Memory B cell (primary cell): ENCODE measurements at places on chromosomes 2 and 18.
A peak's percentile ranks its signal among the peaks of the same experiment; 100 is the strongest.

DNA sequence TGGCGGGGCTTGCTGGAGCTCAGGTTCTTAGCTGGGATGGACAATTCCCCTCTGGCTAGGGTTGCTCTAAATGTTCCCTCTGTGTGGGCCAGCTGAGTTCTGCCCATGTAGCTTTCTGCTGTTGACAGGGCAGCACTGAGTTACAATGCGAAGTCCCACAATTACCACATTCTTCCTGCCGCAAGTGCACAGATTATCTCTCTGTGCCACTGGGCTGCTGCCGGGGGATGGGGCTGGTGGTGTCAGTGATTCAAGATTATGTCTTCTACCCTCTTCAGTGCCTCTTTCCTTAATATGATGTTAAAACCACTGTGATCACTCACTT lies 708.1 kb downstream of the SLC4A3 start:
- no peak for DNase-seq

- DNase-seq, result no peak
Observed at GRCh38 chr2:216170076-216170763, 61.1 kb downstream of the XRCC5 start.

DNA sequence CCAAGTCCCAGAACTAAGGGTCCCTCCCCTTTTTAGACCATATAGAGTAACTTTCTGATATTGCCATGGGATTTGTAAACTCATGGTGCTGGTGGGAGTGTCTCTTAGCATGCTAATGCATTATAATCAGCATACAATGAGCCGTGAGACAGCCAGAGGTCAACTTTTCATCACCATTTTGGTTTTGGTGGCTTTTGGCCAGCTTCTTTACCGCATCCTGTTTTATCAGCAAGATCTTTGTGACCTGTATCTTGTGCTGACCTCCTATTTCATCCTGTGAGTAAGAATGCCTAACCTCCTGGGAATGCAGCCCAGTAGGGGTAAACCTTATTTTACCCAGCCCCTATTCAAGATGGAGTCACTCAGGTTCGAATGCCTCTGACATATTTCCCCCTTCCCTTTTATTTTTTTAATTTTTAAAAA lies 148.2 kb downstream of the PHLPP1 start:
- DNase-seq, result no peak

- no peak for DNase-seq
Observed at GRCh38 chr18:75135158-75135725, 73.7 kb downstream of the PTGR3 start.

GRCh38 chr2:208179028-208179609 lies 10.7 kb downstream of the C2orf80 start:
- no peak for DNase-seq

DNA sequence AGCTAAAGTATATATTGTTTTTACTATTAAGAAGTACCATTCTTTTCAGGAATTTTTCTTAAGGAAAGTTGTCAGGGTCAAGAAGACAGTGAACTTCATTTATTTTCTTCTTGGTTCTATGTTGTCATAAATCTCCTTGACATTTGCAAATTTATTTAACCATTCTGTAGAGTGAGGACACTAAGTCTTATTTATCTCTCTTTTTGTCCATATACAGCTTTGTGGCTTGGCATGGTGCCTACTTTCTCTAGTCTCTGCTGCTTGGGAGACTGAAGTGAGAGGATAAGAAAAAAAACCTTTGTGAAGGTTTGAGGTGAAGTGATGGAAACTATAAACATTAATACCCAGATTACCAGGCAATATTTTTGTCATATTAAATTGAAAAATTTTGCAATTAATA lies 1389.4 kb downstream of the SUCLG1 start:
- no peak for DNase-seq

- peak; percentile 33 for DNase-seq
Observed at GRCh38 chr2:20576598-20577115, 74.2 kb downstream of the HS1BP3 start.

DNA sequence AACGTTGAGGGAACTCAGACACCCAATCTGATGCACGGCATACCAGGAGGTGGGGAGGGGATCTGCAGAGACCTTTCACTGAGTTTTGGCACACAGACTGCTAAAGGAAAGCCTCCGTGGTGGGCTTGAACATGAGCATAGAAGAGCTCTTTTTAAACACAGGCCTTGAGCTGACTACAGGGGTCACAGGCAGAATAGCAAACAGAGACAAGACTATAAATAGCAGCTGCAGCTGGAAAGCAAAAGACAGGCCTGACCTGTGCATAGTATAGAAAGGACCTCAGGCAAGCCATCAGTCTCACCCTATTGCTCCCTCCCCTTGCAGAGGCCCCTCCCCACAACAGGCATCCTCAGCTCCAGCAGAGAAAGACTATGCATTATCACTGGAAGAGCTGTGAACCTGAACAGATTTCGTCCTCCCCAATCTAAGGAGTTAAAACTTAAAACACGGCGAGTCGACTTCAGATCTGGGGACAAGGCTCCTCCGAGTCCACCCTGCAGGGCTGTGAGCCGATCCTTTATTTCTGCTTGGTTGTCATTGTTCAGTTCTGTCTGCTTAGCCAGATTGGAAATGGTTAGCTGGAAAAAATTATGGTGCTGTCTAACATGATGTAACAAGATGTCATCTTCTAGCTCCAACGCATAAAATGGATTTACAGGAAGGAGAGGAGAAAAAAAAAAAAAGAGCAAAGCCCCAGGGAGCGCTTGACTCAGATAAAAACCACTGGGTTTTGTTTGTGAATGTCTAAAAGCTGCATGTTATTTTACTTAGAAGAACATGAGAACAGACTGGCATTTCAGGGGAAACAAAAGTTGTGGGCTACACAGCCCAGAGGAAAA lies 25.2 kb upstream of the LCLAT1 start:
- DNase-seq, result no peak

GRCh38 chr18:58633874-58634273 lies 5.0 kb upstream of the ALPK2 start:
- DNase-seq, result no peak

- DNase-seq, result no peak
Observed at GRCh38 chr2:10264506-10265328, 38.0 kb upstream of the HPCAL1 start.

GRCh38 chr18:25456334-25457010 lies 104.5 kb upstream of the ZNF521 start:
- no peak for DNase-seq

- DNase-seq, result no peak
Observed at GRCh38 chr2:140257692-140258300, 1477.6 kb upstream of the NXPH2 start.

GRCh38 chr2:140601342-140601741 lies 1529.5 kb downstream of the LRP1B start:
- DNase-seq, result no peak

DNA sequence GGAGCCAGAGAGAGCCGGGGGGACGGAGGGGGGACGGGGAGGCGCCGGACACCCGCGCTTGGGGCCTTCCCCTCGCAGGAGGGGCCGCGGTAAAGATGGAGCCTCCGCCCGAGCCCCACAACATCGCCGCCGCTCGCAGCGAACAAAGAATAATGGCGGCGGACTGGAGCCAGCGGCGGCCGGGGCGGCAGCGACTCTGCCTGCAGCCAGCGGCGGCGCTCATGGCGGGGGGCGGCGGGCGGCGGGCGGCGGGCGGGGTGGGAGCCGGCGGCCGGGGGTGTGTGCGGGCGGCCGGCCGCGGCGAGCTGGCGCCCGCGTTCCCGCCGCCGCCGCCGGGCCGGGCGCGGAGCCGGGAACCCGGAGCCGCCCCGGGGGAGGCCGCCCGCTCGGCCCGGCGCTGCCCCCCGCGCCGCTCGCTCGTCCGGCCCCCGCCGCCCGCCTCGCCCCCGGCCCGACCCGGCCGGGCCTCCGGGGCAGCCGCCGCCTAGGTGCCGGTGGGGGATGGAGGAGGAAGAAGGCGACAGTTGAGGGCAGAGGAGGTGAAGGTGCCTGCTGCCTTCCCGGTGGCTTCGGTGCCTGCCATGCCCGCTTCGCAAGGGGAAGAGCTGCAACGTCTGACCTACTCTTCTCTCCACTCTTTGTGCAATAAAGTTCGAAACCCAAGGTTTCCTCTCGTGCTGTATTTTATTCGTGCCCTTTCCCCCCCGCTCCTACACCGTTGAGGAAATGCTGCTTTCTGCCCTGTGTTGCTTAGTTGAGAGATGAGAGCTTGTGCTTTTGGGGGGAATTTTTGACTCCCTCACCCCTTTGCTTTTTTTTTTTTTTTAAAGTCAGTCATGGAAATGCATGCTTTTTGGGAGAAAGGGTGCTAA lies 634 bp downstream of the CREB1 start:
- DNase-seq, result peak; percentile 64

- no peak for DNase-seq
Observed at GRCh38 chr2:144210076-144210475, 309.8 kb downstream of the ZEB2 start.

DNA sequence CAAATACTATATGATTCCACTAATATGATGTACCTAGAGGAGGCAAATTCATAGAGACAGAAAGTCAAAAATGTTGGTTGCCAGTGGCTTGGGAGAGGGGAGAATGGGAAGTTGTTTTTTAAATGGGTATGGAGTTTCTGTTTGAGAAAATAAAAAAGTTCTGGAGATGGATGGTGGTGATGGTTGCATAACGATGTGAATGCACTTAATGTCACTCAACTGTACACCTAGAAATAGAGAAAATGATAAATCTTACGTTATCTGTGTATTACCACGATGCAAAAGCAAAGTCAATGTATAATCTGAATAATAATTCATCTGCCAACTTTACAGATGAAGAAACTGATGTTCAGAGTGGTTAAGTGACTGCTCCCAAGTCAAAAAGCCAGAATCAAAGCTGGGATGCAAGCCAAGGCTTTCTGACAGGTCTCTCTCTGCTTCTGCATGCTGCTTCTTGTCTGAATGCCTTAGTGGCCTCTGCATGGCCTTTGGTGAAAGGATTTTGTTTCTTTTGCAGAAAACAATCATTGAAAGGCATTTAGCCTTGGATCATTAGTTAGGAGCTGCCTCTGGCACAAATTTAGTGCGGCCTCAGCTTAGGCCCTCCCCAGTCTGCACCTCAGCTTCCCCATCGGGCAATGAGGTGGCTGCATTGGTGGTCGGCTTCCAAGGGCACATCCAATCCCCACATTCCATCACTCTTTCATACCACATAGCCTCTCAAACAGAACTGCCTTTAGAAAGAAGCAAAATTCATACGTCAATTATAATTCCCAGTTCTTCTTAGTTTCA lies 46.5 kb upstream of the MYCN start:
- DNase-seq, result no peak

GRCh38 chr2:18464913-18465312 lies 95.5 kb downstream of the RDH14 start:
- DNase-seq, result no peak

GRCh38 chr2:122451040-122451439 lies 695.6 kb downstream of the TSN start:
- DNase-seq, result no peak

- no peak for DNase-seq
Observed at GRCh38 chr2:224098481-224099230, 59.6 kb upstream of the SERPINE2 start.

DNA sequence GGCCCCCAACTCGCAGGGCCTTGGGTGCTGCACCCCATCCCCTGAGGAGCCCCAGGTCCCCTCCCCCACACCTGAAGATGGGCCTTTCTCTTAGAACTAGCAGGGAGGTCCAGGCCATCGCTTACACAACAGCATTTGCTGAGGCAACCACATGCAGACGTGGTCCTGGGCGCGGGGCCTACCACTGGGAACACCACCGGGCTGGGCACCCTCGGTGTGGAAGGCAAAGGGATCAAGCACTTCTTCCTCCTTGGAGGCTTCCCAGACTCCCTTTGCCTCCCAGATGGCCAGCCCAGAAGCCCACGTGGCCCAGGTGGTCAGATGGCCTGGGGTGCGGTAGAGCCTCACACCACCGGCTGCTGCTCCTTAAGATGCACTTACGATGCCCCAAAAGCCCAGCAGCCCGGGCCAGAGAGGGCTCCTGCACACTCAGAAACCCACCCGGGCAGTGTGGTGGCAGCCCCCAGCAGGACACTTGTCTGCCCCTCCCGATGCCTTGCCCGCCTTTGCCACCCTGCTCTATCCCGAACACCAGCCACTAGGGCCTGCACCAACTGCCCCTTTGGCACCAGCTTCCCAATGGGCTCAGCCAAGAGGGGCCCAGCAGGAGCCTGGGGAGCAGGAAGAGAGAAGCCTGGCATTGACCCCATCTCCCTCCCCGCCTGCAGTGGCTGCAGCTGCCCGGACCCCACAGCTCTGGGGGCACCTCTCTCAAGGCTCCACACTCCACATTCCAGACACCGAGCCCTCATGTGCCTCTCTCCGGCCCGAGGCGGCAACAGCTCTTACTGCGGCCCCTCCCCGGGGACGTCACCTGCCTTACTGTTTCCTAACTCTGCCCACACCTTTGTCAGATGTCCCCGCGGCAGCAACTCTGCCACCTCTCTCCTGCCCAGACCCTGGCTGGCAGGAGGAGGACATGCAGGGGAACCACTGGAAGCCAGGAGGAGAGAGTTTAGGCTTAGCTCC lies 13.9 kb upstream of the MLPH start:
- DNase-seq, result no peak

DNA sequence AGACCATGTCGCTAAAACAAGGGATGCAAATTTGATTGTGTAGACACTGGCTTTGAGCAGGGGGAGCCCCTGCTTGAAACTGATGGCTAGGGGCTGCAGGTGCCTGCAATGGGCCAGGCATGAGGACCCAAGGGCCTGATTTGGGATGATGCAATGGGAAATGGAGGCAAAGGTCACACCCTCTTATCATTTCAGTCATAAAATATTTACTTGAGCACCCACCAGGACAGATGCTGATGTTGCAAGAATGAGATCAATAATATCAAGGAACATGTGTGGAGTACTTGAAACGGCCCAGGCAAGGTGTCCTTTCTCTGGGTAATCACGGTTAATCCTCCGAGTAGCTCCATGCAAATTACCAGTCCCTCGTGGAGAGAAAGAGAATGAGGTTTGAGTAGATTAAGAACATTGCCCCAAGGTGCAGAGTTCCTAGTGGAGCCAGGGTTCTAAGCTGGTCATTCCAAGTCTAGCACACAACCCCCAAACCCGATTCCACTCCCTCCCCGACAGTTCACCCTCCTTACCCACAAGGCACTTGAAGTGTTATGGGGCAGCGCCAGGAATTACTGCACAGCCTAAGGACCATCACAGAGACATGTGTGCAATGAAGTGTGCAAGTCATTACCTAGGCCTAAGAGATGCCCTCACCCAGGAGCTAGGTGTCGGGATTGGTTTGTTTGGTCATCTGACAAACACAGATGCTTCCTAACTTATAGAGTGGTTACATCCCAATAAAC lies 14.0 kb upstream of the TMBIM1 start:
- no peak for DNase-seq

GRCh38 chr18:47263430-47264307 lies 12.2 kb upstream of the SKOR2 start:
- no peak for DNase-seq
